NCI-H2227 treated with DMSO at 0.1 percent for 48 hours (cell line): ENCODE measurements at places on chromosomes 7 and 10.
A peak's percentile ranks its signal among the peaks of the same experiment; 100 is the strongest.

DNA sequence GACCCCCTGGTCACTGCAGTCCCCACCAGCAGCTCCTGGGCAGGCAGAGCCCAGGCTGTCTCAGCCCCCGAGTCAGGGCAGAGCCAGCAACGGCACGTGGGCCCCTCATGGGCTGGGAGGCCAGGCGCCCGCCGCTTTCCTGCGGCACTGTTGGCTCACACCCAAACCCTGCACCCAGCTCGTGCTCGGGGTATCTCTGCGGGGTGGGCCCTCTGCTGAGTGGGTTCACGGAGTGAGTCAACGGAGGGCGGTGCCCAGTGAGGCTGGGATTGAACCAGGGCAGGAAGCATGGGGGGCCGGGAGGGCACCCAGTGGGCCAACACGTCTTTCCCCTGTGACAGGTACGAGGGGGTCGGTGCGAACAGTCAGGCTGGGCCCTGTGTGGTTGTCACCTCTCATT, 28.9 kb downstream of the ADAP1 start:
- no peak for DNase-seq

DNA sequence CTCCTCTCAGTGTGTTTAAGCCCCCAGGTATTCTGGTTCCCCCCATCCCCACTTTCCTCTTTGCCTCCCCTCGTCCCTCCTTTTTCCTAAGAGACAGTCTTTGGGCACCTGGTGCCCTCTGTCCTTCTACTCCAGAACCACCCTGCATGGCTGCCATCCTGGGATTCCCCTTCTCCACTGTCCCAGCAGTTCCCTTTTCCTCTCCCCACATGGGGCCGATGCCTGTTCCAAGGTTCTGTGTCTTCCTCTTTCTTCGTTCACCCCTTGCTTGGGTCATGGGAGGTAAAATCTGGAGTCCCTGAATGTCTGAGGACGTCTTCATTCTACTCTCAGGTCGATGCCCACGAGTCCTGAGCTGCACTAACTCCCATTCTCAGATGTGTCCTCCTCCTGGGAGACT, 120.8 kb downstream of the TAX1BP1 start:
- no peak for DNase-seq

DNA sequence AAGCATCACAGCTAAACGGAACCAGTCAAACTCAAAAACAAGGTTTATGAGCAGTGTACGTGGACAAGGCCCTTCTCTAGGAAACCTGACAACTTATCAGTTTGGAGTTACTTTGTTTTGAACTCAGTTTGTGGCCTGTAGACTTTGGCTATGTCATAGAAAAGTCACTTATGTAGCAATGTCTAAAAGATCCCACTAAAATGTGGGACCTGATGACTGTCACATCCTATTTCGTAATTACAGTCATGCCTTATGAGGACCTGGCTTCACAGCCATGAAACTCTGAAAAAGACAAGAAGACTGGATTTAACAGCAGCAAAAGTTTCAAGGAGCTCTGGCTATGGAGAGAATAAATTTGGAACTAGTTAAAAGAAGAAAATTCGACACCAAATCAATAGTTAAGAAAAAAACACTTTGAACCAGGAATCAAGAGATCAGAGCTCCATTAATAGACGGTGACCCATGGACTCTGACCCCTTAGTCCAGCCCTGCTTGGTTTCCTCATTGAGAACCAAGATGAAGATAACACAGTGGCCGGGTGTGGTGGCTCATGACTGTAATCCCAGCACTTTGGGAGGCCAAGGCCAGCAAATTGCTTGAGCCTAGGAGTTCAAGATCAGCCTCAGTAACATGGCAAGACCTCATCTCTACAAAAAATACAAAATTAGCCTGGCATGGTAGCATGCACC, 204.3 kb downstream of the SFMBT2 start:
- DNase-seq = no peak

DNA sequence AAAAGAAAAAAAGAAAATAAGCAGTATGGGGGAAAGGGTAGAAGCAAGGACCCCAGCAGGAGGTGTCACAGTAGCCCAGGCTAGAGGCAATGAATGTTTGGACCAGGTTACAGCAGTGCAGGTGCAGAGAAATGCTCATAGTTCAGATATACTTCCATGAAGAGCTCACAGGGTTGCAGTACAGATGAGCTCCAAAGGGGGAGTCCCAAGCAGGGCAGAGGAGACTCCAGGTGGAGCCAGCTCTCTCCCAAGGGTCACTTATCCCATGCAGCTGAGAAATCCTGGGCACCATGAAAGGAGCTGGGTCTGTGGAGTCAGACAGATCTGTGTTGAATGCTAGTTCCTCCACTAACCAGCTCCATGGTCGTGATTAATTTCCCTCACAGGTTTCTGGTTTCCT, 174.9 kb downstream of the C7orf25 start:
- no peak for DNase-seq

DNA sequence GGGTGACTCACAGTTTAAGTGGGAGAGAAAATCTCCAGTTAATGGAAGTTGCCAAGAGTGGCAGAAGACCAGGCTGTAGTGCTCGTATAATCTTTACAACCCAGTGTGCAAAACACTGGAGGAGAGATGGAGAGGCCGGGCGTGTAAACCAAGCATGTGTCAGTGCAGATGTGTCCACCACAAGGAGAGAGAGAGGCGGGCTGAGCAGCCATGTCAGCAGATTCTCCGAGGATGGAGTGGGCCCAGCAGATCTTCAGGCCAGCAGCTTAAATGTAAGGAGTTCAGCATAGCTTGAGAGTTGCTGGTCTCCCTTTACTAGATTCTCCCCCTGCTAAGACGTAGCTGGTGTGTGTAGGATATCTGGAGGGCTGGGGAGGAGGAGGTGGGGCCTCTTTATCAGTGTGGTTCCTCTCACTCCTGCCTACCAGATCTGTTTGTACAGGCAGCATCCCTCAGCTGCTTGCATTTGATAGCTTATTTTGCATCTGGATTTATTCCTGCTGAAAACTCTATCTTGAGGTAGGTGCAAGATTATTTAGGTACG, 13.7 kb downstream of the BPGM start:
- DNase-seq = no peak

DNA sequence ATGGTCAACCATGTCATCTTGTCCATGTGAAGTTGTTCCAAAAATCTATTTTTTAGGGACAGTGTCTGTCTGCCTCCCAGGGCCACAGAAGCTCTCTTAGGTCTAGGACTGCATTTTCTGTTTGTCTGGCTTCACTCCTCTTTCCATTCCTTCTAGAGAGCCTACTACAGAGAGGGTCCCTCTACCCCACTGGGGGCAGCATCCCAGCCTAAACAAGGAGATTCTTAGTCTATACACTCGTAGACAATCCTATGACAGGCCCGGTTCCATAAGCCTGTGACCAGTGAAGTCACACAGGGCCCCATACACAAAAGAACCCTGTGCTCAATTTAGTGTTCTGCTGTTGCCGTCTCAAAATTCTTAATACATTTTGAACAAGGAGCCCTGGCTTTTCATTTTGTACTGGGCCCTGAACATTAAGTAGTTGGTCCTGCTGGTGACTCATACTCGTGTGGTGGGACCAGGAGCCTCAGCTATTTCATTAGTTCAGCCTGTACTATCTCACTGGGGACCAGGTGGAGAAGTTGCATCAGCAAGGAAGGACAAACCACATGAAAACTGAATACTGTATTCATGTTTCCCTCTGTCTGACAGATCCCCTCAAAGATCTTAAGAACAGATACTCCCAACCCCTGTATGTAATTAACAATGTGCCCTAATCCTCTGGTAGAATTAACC, 23.5 kb upstream of the FAM180A start:
- DNase-seq = no peak

- no peak for DNase-seq
These were observed 111.6 kb upstream of the GLI3 start for GRCh38 chr7:42348631-42349030.

DNA sequence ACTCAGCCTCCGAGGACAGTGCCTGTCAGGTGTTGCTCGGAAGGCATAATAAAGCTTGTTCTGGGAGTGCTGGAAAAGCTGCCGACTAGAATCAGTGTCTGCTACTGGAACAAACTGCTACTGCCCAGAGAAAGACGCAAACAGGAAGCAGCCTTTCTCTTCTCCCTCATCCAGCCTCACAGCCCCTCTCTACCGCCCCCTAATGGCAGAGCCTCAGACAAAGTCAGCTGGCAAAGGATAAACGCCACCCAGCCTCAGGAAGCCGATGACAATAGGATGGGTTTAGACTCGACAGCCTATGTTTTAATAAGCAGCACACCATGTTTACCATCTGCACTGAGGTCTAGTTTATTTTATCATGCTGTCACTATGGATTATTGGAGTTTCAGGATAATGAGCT, 169.5 kb upstream of the LYZL1 start:
- DNase-seq = no peak

- DNase-seq = no peak
These were observed 289.9 kb upstream of the LRRN3 start for GRCh38 chr7:110800984-110801383.

DNA sequence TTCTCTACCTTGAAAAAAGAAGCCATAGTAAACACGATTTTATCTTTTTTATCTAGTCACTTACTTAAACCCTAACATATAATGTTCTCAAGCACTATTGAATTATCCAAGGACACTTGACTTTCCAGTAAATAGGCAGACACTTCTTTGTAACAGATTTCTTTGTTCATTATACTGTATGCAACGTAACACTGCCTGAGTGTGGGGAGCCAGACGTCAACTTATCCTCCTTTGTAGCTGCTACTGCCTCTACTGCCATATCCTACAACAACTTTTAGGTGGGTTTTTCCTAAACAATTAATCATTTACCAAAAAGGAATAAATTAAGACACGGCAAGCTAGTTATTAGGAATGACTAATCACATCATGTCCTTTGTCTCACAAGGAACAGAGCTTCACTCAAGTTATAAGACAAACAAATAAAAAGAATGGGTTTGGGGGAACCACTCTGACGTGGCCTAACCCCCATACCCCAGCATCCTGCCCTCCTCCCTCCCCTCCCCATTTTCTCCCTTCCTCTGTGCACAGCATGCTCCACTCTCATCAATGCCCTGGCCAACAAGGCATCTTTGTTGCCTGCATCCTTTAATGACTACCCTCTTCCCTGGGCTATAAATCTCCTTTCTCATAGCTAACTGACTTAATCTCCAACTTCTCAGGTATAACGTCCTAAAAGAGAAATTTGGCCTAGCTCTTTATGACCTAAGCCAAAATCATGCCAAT, 43.3 kb downstream of the DOCK4 start:
- DNase-seq = peak; percentile 45

DNA sequence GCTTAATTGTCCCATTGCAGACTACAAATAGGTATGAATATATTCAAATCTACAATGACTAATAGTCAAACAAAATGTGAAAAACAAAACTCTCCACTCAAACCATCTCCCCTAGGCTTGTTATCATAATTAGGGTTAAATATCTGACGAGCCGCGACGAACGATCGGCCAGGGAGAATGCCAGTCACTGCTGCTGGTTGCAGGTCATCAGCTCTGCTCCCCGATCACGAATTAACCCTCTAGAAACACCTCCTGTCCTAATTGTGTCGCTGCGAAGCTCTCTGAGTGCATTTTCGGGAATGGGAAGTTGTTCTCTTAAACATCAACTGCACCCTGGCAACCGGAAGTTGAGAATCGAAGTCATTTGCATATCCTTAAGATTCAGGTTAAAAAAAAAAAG, 167.3 kb downstream of the TCERG1L start:
- DNase-seq = no peak

- no peak for DNase-seq
These were observed 4.1 kb downstream of the ERCC6 start for GRCh38 chr10:49534670-49535381.

GRCh38 chr7:28433699-28434219, 21.4 kb downstream of the CREB5 start:
- peak; percentile 6 for DNase-seq

DNA sequence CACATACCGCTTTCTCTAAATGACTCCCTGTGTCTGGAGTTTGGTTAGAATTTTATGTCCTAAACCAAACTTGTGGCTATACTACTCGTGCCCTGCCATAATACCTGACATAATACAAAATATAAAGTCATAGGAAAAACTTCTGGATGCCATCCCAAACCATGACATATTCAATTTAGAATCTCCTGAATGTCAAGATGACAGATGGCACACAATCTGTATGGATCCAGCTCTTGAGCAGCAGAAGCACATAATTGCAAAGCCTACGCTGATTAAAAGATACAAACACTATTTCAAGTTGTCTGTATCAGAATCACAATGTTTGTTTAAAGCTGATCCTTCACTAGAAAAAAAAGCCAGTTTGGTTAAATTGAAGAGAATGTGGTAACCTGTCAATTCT, 22.4 kb upstream of the CDC14C start:
- no peak for DNase-seq

GRCh38 chr7:104397442-104397841, 69.0 kb downstream of the LHFPL3 start:
- DNase-seq = peak; percentile 4
